GM13977 (cell line): ENCODE measurements at places on chromosomes 6 and 20.

GRCh38 chr20:49245921-49246740 lies 26.9 kb downstream of the DDX27 start:
- DNase-seq: peak; percentile 52

DNA sequence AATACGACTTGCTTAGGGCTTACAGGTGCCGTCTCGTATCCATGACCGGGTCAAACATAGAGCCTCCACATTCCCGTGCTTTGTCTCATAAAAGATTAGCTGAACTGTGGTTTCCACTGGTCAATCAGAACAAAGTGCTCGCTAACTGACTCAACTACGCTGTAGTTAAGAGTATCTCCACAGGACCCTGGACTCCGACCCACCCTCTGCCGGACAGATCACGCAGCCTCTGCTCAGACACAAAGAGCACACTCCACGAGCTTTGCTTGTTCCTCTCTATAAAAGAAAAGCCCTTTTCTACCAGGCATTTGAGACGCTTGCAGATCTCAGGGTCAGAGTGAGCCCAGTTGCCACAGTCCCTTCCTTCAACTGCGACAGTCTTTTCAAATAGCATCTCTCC lies 298.7 kb upstream of the CDH4 start:
- DNase-seq: no peak

GRCh38 chr20:48691523-48691922 lies 136.3 kb downstream of the PREX1 start:
- no peak for DNase-seq

- no peak for DNase-seq
These were observed 420.4 kb upstream of the OPRM1 start for GRCh38 chr6:153618371-153619322.

GRCh38 chr20:37971561-37972127 lies 61.6 kb downstream of the TTI1 start:
- no peak for DNase-seq

GRCh38 chr6:75563032-75563431 lies 38.6 kb upstream of the SENP6 start:
- DNase-seq: peak; percentile 27

GRCh38 chr6:136230219-136230853 lies 19.8 kb downstream of the MTFR2 start:
- DNase-seq: no peak
